ENCODE measurements at places on chromosomes 1 and 21. TPM values are rescaled to one million over a fixed set of nuclear protein-coding genes. Genes with fewer than 3 reads are reported as not detected.

DNA sequence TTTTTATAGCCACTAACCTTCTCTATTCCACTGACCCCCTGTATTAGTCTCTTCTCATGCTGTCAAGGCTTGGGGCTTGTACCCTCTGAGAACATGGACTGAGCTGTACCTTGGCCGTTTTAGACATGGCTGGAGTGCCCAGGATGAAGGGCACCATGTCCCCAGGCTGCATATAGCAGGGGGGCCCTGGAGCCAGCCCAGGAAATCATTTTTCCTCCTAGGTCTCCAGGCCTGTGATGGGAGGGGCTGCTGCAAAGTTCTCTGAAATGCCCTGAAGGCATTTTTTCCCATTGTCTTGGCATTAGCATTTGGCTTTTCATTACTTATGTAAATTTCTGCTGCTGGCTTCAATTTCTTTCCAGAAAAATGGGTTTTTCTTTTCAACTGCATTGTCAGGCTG lies 119.5 kb downstream of the NTMT2 start:
- H3K27me3 ChIP-seq: no peaks in the 10 kb centered on the region
- no peaks in the 10 kb centered on the region for H3K4me1 ChIP-seq
- H3K27ac ChIP-seq: no peak overlapping the region
- no peaks in the 10 kb centered on the region for H3K36me3 ChIP-seq
- no peak for DNase-seq

DNA sequence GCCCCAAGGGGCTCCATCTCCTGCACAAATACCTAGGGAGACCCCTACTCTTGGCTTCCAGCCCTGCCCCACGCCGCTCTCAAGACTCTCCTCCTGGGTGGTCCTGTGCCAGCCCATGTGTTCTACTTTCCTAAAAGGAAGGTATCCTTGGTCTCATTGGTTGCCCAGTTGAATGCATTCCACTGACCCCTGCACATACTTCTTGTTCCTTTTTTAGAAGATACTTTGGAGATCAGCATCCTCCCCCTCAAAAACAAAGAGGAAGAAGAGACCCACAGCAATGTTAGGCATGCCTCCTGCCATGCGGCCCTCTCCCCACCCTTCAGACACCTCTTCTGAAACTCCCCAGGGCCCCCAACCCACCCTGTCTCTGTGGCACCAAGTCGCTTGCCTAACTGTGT lies 4.1 kb downstream of the SLAMF9 start:
- H3K4me3 ChIP-seq: no peak overlapping the region
- no peaks in the 10 kb centered on the region for H3K36me3 ChIP-seq
- peaks cover 11% of the 10 kb centered on the region for H3K4me1 ChIP-seq
- H3K27me3 ChIP-seq: peaks cover 3% of the 10 kb centered on the region
- no peak overlapping the region for H3K27ac ChIP-seq

DNA sequence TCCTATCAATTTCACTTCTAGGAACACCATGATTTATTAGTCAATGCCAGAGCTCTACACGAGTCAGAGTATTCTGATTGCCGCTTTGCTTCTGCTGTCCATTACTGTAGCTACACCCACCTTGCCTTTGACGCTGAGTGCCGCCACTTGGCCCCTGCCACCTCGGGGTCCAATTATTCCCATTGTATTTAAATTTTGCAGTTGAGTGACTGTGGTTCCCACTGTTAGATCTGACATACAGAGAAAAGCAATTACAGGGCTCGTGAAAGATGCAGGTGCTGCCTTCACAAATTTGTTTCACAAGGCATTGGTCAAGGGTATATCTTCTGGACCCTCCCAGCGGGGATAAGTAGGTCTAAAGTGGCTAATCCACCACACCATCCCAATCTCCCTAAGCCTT lies 428.9 kb downstream of the SIPA1L2 start:
- no peak overlapping the region for H3K4me3 ChIP-seq
- H3K4me1 ChIP-seq: no peaks in the 10 kb centered on the region
- no peaks in the 10 kb centered on the region for H3K36me3 ChIP-seq
- no peaks in the 10 kb centered on the region for H3K27me3 ChIP-seq
- no peak overlapping the region for H3K27ac ChIP-seq
- DNase-seq: no peak

DNA sequence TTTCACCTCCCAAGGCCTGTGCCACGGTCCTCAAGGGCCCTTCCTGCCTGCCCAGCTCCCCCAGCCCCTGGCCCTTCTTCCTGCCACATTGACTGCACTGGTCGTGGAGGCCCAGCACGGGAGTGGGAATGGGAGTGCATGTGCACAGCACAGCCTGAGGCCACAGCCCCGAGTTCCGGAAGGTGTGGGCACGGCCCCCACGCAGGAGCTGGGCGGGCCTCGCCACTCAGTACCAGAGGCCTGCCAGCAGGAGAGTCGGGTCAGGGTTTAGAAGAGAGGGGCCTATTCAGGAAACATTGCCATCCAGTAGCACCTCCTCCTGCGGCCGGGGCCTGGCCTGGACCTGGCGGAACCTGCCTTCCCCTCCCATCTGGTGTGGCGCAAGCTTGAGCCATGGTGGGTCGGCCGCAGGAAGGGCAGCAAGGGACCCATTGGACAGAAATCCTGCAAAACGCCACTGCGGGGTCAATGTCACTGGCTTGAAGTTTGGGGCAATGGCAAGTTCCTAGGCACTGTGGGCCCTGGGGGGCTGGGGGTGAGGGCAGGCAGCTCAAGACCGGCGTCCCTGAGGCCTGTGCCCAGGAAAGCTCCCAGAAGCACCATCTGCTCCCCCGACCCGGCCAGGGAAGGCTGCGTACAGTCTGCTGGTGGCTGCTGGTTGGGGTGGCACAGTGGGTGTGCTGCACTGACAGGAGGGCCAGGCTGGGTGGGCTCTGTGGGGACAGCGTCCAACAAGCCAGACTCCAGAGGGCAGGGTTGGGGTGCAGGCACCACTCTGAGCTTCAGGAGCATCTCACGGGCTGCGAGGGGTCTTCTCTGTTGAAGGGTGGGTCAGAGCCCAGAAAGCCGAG lies 1.8 kb upstream of the TMEM52 start:
- peak; percentile 72 for DNase-seq
- no peak overlapping the region for H3K27ac ChIP-seq
- peaks cover 9% of the 10 kb centered on the region for H3K4me1 ChIP-seq
- no peaks in the 10 kb centered on the region for H3K27me3 ChIP-seq

DNA sequence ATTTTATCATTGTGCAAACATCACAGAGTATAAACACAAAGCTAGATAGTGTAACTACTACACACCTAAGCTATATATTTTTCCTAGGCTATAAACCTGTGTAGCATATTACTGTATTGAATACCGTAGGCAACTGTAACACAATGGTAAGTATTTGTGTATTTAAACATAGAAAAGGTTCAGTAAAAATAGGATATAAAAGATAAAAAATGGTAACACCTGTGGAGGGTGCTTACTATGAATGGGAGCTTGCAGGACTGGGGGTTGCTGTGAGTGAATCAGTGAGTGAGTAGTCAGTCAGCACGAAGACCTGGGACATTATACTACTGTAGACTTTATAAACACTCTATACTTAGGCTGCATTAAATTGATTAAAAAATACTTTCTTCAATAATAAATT lies 4.1 kb downstream of the DTL start:
- H3K4me3 ChIP-seq: no peak overlapping the region
- H3K4me1 ChIP-seq: peaks cover 4% of the 10 kb centered on the region
- no peak for DNase-seq
- H3K27ac ChIP-seq: no peak overlapping the region

- H3K36me3 ChIP-seq: no peaks in the 10 kb centered on the region
- no peak overlapping the region for H3K27ac ChIP-seq
- H3K4me1 ChIP-seq: no peaks in the 10 kb centered on the region
- no peak for DNase-seq
- H3K4me3 ChIP-seq: no peak overlapping the region
Observed at GRCh38 chr1:240687820-240688219, 75.9 kb upstream of the GREM2 start.

TMEM82 gene
- not detected for total RNA-seq

All from upper lobe of right lung (tissue), 1 donor.